AG10803 (cell line): ENCODE measurements at places on chromosomes 3 and 15.
A peak's percentile ranks its signal among the peaks of the same experiment; 100 is the strongest.

DNA sequence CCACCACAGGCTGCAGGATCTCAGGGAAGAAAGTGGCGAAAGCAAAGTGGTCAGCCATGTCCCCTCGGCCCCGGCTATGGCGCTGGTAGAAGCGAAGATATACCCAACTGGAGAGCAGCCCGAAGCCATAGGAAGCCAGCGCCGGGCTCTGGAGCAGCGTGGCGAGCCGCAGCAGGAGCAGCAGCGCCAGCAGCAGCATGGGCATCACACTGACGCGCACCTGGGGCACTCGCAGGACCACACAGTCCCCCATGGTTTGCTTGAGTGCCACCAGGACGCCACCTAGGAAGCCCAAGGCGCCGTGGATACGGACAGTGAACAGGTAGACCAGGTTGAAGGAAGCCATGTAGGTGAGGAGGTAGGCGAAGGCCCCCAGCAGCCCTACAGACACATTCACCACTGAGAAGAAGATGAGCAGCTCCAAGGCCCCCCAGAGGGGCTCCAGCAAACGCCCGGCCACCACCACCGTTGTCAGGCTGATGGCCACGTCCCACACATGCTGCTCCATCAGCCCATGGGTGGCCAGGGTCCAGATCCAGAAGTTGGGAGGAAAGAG lies 888 bp downstream of the TMEM115 start:
- DNase-seq: no peak

DNA sequence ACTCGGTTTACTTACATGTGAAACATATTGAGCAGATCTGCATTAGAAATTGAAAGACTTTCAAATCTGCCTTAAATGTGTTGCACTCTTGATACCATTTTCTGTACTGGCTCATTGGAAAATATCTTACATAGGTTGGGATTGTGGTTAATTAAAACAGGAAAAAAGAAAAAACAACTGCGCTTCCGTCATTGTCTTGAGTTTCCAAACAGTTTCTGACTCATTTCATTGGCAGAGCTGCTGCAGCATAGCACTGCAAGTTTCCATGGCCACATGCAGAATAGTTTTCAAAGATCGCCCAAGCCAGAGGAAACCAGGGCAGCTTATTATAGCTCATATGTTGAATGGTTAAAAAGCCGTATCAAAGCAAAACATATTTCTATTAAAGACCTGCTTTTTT lies 446.6 kb upstream of the BCHE start:
- peak; percentile 50 for DNase-seq

DNA sequence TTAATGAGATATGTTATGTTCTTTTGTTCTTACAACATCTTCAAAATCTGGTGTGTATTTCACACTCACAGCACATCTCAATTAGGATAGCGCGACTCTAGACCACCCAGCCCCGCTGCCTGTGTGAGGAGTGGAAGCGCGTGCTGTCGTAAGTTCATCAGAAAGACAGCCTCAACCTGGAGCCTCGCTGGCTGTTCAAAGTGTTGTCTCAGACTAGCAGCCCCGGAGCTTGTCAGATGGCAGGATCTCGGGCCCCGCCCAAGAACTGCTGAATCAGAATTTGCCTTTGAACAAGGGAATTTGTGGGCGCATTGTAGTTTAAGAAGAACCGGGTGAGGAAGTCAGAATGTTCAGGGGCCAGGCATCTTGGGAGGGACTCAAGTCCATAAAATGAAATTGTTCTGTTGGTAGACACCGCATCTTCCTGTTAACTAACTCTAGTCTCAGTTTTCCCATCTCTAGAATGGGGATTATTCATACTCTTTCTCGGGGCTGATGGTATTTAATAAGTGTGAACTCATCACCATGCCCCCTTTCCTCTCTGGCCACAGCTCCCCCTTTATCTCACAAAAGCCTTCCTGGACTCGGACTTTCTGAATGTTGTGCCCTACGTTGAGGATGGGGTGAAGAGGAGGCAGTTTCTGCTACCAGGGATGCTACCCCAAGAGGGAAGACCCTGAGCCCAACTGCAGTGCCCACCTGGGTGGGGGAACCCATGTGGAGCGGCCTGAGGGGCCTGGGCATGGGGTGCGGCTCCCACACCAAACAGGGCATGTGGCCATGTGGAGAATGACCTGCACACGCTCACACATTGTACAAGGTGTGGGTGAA lies 40.4 kb downstream of the BHLHE40 start:
- no peak for DNase-seq

DNA sequence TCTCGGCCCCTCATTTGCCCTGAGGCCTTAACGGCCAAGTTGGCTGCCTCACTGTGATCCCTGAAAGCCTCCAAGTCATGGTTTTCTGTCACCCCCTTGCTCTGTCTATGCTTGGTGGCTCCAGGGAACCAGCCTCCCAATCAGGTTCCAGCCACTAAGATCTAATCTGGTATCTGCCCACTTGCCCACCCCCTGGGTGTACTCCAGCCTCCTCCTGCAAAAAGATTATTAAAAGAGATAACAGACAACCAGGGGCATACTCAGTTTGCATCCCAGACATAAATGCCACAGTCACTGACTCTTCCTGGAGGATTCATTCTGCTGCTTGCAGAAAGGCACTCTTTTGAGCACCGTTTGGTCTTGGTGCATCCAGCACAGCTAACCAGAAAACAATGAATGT lies 103.9 kb downstream of the NTRK3 start:
- no peak for DNase-seq

- peak; percentile 15 for DNase-seq
Measured at GRCh38 chr3:53215816-53216215, 40.0 kb downstream of the TKT start.

- DNase-seq: no peak
Measured at GRCh38 chr15:36499412-36500389, 79.7 kb upstream of the CDIN1 start.

DNA sequence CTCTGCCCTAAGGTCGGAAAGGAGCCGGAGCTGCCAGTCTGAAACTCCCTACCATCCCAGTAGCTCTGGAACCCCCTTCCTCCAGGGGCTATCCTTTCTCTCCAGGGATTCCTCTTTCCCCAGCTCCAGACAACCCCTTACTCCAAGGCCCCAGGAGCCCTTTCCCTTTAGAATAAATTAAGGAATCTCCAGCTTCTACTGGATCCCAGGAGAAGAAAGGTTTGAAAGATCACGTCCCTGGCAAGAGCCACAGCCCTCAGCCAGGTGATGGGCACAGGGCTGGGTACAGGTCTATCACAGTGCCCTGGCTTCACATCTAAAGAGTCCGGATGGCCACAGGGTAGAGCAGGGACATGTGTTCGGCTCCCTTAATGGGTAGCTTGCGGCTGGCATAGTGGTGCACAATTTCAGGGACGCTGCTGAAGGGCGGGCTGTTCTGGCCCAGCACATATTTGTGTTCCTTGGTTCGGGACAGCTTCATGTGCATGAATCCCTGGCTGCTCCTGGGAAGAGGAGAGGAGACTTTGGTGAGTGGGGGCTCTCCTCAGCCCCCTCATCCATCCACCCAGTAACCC lies 20.0 kb downstream of the SHF start:
- no peak for DNase-seq

GRCh38 chr3:100100425-100100824 lies 13.9 kb downstream of the FILIP1L start:
- DNase-seq: peak; percentile 61

DNA sequence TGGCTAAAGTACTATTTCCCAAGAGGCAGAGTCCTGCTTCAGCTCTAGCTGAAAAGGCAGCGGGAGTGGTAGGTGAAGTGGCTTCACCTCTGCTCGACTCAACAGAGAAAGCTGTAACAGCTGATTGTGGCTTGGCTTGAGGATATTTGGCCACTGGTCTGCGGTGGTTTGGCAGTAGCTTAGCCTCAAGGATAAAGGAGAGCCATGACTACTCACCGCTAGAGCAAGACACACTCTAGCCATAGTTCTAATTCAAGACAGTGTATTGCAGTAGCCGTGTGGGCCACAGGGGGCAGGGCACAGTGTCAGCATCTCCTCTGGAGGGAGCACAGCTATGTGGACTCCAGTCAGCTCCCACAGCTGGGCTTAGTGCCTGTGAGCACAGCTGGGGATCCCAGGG lies 23.5 kb downstream of the TPRG1 start:
- DNase-seq: no peak

GRCh38 chr15:39468828-39469227 lies 112.1 kb upstream of the THBS1 start:
- peak; percentile 44 for DNase-seq

GRCh38 chr3:101942356-101942755 lies 93.0 kb downstream of the NFKBIZ start:
- peak; percentile 48 for DNase-seq

- no peak for DNase-seq
Measured at GRCh38 chr3:171321559-171322360, 138.4 kb downstream of the TNIK start.

DNA sequence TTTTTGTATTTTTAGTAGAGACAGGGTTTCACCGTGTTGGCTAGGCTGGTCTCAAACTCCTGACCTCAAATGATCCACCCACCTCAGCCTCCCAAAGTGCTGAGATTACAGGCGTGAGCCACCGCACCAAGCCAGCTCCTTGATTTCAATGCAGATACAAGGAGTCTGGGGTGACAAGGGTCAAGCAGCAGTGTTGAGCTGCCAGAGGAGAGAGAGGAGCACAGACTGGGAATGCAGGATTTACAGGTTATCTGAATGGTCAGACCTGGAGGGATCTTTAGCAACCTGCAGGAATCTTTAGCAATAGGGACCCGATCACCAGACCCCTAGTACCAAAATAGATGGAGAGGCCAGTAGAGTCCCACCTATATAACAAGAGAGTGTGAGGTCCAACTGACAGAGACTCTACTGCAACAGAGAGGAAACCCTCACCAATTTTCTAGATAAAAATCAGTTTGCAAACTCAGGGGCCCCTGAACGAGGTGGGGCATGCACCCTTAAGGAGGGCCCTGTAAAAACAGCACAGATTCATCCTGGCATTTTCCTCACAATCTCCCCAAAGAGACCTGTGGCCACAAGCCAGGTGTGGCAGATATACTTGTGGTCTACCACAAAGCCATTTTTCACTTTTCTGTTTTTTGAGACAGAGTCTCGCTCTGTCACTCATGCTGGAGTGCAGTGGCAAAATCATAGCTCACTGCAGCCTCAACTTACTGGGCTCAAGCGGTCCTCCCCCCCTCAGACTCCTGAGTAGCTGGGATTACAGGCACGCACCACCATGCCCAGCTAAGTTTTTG lies 10.7 kb upstream of the SHISA5 start:
- no peak for DNase-seq

GRCh38 chr15:85421116-85421925 lies 40.9 kb downstream of the AKAP13 start:
- DNase-seq: peak; percentile 30

GRCh38 chr3:61804782-61805181 lies 243.4 kb downstream of the PTPRG start:
- no peak for DNase-seq

DNA sequence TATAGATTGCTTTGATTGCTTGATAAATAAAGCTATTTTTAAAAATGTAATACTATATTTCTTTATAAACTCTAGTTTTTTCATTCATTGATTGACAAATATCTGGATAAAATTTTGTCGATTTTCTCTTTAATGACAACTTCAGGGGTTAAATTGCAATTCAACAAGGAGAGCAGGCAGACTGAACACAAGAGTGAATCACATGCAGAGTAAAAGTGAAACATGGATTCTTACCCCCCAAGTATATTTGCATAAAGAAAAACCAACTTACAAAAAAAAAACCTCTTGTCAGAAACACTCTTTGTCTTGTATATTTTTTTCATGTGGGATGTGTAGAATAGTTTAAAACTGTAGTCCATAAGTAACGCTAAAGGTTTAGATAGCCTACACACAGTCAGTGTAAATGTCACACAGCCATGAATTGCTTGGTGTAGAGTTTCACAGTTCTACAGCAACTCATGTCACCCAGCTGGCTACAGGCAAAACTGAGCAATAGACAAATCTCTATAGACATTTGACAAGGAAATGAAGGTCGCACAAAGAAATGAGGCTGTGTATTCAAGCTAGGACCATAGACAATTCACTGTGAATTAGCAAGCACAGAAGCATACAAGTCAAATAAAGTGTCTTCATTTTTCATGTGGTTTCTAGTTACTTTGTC lies 141.6 kb downstream of the THRB start:
- no peak for DNase-seq

GRCh38 chr15:101052031-101052620 lies 133.0 kb downstream of the LRRK1 start:
- no peak for DNase-seq

DNA sequence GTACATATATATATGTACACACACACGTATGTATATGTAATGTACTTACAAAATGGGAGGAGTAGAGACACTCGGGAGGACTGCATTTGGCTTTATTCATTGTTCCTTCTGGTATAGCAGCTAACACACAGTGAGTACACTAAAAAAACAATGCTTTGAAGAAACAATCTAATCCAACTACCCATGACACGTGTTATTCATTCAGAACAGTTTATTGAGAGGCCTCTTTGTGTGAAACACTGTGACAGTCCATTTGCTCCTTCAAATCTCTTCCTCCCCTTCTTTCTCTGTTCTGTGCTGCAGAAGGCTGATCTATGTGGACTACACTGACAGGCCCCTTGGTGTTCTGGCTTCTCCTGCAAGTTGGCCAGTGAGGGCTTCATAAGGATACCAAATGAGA lies 1075.9 kb upstream of the CFAP20DC start:
- DNase-seq: no peak

GRCh38 chr3:26556637-26557036 lies 65.9 kb upstream of the LRRC3B start:
- no peak for DNase-seq

DNA sequence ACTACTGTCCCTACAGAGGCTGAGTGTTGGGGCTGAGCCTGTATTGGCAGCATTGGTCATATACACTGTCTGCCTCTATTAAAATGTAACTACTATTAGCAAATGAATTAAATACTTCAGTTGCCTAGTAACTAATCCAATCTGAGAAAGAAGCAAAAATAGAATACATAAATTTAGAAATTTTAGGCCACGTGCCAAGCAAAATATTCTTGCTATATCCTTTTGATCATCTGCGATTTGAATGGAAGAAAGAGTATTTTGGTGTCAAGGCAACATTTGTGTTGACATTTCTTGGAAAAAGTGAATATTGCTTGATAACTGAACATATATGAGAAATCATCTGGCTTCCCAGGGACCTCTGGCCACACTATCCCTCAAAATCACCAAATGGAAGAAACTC lies 148.2 kb upstream of the TOPAZ1 start:
- no peak for DNase-seq

- DNase-seq: no peak
Measured at GRCh38 chr15:34070003-34070402, 31.0 kb upstream of the AVEN start.

GRCh38 chr3:134294302-134295280 lies 43.9 kb upstream of the RYK start:
- DNase-seq: no peak
